ENCODE measurements at places on chromosomes 6 and 20.

DNA sequence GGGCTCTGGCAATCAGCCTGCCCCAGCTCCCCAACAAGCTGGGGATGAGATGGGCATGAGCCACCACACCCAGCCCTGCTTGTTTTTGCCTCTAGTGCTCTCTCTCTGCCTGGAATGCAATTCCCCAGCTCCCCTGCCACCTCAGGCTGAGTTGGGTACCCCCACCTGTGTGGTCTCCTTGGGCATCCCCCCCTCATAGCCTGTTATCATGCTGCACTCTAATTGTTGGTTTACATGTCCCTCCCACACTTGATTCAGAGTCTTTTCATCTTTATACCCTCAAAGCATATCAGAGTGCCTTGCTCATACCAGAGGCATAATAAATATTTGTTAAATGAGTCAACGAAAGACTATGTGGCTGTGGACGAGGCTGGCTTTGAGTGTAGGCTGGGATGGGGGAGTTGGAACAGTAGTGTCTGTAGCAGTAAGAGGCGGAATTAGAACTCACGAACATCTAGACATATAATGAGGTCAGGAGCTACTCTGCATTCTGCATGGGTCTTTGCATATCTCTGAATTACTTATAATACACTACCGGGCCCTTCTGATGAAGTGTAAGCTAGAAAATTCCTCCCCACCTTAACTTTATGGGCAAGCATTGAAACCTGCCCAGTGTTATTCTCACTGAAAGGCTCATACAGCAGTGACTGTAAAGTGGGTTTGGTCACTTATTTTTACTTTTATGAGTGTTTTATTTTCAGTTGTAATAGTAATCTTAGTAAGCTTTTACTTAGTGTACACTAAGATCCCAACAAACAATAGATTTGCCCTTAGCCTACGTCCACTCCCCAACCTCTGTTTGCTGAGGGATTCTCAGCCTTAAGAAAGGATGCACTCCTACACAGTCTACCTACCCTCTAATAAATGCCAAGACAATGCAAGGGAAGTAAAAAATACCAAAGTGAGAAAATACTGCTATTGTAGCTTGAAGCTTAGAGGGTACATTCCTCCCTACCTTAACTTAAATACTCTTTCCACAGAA lies 58.7 kb downstream of the EDN1 start:
- no peak for DNase-seq

DNA sequence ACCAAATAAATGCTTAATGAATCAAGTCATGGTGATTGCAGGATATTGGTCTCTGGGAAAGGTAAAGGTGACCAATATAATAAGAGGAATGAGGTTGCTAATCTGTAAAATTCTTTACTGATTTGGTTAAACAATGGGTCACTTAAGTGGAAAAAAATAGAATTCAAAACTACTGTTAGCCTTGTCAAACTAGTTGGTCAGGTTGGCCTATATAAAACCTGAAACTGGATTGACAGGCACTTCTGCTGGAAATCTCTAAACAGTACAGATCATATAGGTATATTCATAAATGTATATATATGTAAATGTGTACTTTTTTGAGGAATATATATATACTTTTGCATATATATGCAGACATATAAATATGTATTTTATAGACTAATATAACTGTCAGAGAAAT lies 19.7 kb downstream of the PLCB4 start:
- DNase-seq: no peak

DNA sequence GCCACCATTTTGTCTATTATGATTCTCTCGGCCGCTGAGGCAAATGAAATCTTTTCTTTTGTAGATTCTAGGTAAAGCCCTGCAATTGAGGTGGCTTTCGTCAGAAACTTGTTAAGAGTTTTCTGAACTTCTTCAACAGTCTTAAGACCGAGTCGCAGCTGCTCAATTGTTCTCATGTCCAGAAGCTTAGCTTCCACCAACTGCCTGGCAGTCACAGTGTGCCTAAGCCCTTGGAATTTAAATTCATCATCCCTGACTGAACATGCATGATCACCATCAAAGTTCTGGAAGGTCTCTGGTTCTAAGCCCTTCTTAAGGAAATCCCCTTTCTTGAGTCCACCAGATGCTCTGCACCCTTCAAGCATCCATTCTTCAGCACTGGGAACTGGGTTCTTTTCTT lies 25.7 kb downstream of the DST start:
- DNase-seq: no peak

DNA sequence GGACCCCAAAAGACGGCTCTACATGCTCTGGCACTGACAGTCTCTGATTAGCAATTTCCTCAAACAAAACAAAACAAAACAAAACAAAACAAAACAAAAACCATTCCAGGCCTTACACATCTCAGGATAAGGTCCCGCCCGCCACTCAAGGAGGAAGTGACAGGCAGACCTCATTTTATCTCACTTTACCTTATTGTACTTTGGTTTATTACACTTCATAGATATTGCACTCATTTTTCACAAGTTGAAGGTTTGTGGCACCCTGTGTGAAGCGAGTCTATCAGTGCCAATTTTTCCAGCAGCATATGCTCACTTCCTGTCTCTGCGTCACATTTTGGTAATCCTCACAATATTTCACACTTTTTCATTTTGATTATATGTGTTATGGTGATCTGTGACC lies 15.2 kb downstream of the ZBP1 start:
- DNase-seq: no peak

DNA sequence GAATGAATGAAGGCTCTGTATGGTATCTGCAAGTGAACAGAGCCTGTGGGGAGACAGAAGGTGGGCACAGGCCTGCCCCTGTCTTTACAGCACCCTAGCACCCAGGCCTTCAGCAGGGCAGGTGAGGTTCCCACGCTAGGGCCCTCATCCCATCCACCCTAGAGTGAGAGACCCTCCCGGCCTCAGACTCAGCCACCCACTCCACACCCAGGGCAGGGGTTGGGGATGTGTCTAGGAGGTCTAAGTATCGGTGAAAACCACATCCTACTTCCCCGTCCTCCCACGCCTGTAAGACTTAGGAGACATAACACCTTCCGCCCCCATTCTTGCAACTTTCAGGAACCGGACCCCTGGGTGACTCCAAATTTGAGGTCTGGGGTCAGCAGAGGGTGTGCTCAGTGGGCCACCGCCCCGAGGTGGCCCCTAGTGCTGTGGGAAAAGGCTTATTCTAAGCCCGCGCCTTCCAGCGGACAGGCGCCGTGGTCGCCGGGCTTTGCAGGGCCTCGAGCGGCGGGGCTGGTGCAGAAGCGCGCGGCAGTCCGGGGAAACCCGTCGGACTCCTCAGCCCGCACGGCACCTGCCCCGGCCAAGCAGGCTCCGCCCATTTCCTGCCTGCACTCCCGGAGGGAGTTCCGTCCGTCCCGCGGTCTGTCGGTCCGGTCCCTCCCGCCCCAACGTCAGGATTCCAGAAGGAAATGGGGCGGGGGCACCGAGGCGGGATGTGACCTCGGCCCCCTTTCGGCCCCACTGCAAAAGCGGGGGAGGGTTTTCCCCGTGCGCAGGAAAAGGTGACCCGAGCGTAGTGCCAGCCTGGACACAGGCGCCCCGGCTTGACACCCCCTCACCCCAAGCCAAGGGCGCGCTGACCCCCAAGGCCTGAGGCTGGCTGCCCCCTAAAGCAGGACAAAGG lies 868 bp downstream of the SAMD10 start:
- DNase-seq: no peak

All from stimulated activated CD8-positive, alpha-beta memory T cell treated with anti-CD3 and anti-CD28 coated beads, Interleukin-4, amount 100 ng/mL, for 1 hour (primary cell).